T47D (cell line): ENCODE measurements at places on chromosomes 7 and 10.

GRCh38 chr10:58513188-58514110 lies 777 bp downstream of the BICC1 start:
- DNase-seq = no peak

DNA sequence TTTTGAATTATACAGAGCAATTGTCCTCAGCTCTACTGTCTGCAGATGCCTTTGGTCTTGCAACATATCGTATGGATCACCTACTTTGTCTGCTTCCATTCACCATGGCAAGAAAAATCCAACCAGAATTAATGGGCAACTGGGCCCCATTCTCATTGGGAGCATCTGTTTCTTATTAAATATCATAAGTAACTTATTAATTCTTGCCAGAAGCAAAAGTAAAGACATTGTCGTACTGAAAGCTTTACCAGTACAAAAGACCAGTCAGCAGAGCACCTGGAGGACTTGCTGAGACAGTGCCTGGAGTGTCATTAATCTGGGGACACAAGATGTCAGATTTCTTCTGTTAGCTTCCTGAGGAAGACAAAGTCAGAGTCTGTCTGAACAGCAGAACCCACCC lies 404.5 kb downstream of the INHBA start:
- no peak for DNase-seq

- no peak for DNase-seq
Observed at GRCh38 chr7:151058781-151059366, 515 bp upstream of the SLC4A2 start.

- no peak for DNase-seq
Observed at GRCh38 chr7:45596665-45597095, 22.5 kb downstream of the ADCY1 start.

- no peak for DNase-seq
Observed at GRCh38 chr10:100359030-100359432, 12.0 kb downstream of the SCD start.

GRCh38 chr10:79417266-79417665 lies 28.2 kb downstream of the ZCCHC24 start:
- no peak for DNase-seq
